ENCODE measurements at places on chromosomes 7 and 10.

DNA sequence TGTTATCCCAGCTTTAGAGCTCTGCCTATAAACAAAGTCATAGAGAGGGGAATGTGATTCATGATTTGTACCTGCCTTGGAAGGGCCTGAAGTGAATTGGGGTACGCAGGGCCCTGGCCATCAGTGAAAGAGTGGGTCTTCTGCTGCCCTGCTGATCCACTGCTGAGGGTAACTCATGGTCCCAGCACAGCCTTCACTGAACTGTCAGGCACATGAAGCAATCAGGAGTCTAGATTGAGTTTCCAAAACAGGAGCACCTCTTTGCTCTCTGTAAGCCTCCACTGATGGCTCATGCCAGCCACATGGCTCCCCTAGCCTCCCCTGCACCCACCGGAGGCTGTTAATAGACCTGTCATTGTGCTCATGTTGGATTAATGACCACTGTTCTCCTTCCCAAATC lies 217.6 kb downstream of the KCNMA1 start:
- no peak for DNase-seq

DNA sequence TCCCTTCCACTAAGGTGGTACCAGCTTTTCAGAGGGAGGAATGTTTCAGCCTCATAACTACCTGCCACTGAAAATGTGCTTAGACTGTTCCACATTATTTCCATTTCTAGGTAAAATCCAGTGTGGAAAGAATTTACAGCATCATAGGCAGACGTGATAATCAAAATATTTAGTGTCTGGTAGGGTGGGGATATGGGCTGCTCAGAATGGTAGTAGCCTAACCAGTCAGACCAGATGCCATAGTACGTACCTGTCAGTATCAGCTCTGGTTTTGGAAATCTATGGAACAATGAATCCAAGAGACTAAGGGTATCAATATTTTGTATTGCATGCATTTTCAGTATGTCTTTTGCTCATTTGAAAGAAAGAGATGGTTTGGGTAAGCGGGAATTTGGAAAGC lies 76.8 kb upstream of the APBB1IP start:
- no peak for DNase-seq

GRCh38 chr10:12733271-12733670 lies 268.2 kb downstream of the CCDC3 start:
- no peak for DNase-seq

DNA sequence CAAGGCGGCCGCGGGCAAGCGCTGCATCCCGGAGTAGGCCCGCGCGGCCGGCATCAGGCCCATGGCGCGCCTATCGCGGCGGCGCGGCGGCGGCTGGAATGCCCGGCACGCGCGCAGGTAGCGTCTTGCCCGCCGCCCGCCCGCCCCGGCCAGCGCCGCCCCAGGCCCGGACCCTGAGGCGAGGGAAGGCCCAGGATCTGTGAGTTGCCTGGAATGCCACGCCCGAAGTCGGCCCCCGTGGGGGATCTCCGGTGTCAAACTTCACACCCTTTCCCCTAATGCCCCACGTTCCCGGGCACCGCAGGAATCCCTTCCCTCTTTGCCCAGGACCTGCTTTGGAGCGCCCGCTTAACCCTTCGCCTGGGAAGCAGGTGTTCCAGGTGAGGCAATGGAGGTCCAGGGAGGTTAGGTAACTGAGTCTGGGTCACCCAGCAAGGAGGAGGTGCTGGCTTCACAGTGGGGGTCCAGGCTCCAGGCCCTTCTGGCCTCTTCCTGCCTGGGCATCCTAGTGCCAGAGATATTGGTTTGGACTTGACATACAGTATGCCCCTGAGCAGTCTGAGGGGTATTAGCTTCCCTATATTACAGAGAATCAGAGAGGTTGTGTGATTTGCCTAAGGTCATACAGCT lies 138.1 kb downstream of the ARHGAP22 start:
- DNase-seq = peak; percentile 4

- no peak for DNase-seq
Measured at GRCh38 chr7:101108961-101109360, 17.9 kb upstream of the SERPINE1 start.

- DNase-seq = no peak
Measured at GRCh38 chr7:77664715-77665114, 31.5 kb upstream of the RSBN1L start.

DNA sequence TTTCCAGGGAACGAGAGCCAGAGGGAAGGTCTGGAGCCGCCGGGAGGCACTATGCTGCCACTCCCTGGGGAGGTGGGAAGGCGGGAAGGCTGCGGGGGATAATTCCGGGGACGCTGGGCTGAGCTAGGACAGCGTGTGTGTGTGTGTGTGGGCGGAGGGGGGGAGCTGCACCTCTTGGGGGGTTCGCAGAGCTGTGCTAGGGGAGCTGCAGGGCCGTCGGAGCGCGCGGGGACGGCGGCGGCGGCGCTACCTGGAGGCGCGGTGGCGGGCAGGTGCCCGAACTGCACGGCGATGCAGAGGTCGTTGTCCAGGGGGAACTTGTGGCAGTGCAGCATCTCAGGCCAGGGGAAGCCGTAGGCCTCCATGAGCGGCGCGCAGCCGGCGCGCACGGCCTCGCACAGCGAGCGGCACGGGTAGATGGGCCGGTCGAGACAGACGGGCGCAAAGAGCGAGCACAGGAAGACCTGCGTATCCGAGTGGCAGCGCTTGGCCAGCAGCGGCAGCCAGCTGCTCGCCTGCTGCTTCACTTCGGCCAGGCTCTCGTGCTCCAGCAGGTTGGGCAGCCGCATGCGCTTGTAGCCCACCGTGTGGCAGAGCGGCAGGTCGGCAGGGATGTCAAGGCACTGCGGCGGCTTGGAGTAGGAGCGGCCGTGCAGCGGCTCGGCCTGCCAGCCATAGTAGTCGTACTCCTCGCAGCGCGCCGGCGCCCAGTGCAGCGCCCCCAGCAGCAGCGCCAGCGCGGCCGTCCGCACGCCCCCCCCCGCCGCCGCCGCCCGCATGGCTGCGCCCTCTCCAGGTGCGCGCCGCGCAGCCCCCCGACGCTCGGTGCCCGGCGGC lies 526 bp downstream of the SFRP5 start:
- no peak for DNase-seq

GRCh38 chr10:27099448-27099847 lies 846 bp downstream of the ANKRD26 start:
- no peak for DNase-seq

DNA sequence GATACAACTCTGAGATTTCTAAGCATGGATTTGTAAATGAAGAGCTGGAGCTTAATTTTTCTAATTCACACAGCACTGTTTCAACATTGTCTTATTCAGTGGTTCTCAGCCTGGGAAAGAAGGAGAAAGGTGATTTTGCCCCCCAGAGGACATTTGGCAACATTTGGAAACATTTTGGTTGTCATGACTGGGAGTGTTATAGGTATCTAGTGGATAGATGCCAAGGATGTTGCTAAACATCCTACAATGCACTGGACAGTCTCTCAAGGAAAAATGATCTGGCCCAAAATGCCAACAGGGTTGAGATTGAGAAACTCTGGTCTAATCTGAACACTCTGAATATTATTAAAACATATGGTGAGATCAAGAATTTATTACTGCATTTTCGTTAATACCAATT lies 3.8 kb upstream of the CAV2 start:
- no peak for DNase-seq
